HTR-8/SVneo (cell line): ENCODE measurements at places on chromosomes 11 and 22.

DNA sequence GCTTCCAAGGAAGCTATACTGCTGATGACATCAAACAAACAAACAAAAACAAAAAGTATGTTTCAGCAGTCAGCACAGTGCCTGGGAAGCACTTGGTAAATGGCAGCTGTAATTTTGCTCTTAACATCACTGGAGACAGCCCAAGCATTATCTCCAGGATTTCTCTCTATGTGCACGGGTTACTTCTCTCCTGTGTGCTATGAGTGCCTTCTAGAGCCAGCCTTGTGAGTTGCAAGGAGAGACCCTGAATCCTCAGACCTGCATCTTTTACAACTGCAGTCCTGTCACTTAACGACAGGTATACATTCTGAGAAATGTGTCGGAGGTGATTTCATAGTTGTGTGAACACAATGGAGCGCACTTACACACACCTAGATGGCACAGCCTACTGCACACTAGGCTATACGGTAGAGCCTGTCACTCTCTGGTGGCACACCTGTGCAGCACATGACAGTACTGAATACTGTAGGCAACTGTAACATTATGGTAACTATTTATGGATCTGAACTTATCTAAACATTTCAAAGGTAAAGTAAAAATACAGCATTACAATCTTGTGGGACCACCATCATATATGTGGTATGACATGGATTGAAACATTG lies 662.5 kb upstream of the B3GAT1 start:
- no peak for DNase-seq

GRCh38 chr11:118910309-118911112 lies 15.2 kb downstream of the BCL9L start:
- peak; percentile 82 for DNase-seq

GRCh38 chr11:57160665-57161064 lies 21.1 kb upstream of the LRRC55 start:
- no peak for DNase-seq

GRCh38 chr22:37912171-37912570 lies 6.1 kb downstream of the MICALL1 start:
- no peak for DNase-seq

DNA sequence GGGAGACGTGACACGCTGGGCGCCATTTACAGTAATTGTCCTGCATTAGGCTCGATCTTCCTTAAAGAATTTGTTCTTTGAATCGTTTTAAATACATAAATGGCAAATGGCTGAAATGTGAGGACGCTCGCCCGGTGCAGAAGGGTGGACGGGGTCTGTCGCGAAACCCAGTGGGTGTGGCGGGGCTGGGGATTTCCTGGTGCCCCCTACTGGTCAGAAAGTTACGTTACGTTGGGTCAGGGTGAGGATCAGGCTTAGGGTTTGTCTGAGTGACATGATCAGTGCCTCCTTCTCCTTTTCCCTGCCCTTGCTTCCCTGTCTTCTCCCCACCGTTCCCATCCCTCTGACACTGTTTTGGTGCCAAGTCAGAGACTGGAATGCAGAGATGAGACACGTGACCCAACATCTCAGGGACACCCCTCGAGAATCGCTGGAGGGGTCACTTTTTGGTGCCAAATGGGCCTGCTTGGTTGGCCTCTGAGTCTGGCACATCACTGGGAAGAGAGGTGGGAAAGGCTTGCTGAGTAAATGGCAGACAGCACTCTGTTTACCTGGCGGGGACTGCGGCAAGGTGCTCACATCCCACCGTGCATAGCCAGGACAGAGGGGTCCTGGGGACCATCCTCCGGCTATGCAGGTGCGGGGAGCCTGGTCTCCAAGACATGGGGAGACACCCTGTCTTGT lies 1107.6 kb downstream of the BRD1 start:
- no peak for DNase-seq

GRCh38 chr11:36605221-36606216 lies 7.5 kb upstream of the RAG2 start:
- no peak for DNase-seq

DNA sequence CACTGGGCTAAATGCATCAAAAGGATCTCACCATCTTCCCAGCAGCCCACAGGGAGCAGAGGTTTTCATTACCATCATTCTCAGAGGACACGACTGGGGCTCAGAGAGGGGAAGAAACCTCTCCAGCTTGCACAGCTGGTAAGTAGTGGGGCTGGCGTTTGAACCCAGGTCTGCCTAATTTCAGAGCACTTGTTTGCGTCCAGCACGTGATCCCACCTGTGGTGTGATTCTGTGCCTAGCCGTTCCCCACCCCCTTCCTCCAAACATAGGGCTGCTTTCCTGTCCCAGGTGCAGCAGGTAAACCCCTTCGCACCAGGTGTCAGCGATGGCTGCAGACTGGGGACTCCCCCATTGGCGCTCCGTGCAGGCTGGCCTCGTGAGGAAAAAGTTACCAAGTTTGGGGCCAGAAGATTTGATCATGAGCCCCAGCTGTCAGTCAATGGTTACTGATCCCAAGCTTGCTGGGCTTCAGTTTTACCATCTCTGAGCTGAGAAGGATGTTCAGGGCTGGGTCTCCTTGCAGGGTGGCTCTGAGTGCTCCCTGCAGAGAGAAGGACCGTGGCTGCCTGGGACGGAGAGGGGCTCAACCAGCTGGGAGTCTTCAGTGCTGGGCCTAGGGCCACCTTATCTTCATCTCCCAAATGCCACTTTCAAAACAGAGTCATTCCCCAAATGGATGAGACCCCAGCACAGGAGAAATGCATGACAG lies 445.6 kb downstream of the TBC1D22A start:
- DNase-seq = no peak

DNA sequence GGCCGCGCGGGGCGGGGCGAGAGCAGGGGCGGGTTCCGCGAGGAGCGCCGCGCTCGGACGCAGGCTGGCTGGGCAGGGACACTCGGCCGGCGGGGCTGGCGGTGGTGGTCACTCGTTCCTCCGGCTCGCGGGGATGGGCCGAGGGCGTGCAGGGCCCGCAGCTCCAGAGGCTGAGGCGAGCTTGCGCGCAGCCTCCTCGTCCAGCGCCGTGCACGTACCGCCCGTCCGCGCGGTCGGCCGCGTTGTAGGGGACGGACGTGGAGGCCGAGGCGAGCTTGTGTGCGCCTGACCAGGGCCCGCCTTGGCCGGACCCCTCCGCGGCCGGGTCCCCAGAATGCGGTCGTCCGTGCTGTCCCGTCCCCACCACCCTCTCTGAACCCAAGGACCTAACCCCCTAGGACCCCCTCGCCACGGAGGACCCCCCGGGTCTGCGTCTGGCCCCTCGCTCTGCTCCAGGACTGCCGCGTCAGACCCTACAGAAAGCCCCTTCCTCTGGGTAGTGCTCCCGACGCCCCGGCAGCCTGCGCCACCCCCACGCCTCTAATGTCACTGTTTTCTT lies 569 bp upstream of the YPEL1 start:
- no peak for DNase-seq

- DNase-seq = no peak
Observed at GRCh38 chr11:78081583-78081982, 1.9 kb upstream of the NDUFC2 start.

DNA sequence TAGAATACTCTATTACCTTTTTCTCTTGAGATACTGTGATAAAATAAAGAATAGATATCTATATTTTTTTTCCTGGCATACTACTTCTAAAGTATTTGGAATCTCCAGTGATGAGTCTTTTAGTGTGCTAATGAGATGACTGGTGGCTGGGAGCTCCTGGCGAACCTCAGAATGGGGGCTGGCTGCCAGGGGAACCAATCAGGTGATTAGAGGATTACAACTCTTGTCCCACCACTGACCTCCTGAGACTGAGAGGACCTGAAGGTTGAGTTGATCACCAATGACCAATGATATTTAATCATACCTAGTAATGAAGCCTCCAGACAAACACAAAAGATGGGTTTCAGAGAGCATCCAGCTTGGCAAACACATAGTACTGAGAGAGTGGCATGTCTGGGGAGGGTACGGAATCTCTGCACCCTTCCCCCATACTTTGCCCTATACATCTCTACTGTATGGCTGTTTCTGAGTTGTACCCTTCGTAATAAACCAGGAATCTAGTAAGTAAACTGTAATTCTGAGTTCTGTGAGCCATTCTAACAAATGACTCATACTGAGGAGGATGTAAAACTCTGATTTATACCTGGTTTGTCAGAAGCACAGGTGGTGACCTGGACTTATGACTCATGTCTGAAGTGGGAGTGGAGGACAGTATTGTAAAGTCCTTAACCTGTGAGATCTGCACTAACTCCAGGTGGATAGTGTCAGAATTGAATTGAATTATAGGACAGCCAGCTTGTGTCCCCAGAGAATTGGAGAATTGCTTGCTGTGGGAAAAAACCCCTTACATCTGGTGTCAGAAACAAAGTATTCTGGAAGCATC lies 325.3 kb upstream of the LRRC4C start:
- no peak for DNase-seq

DNA sequence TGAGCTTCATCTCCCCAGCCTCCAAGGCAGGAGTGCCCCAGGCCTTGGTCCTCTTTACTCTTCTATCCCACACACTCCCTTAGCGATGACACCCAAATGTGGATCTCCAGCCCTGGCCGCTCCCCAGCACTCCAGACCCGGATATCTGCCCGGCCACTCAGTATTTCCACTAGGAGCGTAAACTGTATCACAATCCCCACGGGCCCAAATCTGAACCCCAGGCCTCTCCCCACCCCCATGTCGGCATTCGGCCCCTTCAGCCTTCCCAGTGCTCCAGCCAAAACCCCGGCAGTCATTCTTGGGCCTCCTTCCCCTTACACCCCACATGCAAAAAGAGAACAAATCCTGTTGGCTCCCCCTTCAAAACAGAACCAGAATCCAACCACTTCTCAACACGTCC lies 20.8 kb downstream of the WNT11 start:
- no peak for DNase-seq

- no peak for DNase-seq
Observed at GRCh38 chr11:20197881-20198280, 37.6 kb upstream of the DBX1 start.

- DNase-seq = no peak
Observed at GRCh38 chr11:67400251-67400941, 1.3 kb downstream of the PPP1CA start.

- DNase-seq = no peak
Observed at GRCh38 chr11:119206511-119207414, 624 bp downstream of the CBL start.

GRCh38 chr11:8947230-8947943 lies 4.6 kb upstream of the ASCL3 start:
- no peak for DNase-seq

DNA sequence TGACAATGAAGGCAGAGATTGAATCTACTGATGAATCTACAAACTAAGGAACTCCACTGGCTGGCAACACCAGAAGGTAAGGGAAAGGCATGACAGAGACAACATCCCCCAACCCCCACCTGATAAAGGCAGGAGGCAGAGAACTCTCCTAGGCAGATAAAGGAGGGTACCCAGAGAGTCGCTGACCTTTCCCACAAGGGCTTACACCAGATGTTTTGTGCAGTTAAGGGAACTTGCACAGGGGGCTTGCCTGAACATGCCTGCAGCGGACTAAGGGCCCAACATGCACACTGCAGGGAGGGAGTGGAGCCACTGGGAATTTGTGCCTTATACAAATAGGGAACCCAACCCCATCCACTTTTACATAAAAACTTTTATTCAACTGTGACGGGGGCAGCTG lies 1996.9 kb upstream of the RAG2 start:
- DNase-seq = no peak

- DNase-seq = no peak
Observed at GRCh38 chr11:121890377-121890776, 225.6 kb downstream of the BLID start.

DNA sequence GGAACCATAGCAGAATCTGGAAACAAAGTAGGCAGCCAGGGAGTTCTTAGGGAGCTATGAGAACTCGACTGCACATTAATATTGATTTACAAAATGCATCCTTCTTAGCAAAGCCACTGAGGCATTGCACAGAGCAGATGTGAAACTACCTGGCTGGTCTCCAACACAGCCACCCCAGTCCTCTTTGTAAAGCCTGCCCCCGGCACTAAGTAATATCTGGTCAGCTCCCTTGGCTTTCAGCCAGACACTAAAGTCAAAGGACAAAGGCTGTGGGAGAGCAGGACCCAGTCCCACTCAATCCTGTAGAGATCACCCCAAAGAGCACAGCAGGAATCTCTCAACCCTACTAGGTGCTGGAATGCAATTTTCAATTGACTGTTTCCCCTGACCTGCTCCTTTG lies 12.8 kb downstream of the XRRA1 start:
- DNase-seq = no peak

DNA sequence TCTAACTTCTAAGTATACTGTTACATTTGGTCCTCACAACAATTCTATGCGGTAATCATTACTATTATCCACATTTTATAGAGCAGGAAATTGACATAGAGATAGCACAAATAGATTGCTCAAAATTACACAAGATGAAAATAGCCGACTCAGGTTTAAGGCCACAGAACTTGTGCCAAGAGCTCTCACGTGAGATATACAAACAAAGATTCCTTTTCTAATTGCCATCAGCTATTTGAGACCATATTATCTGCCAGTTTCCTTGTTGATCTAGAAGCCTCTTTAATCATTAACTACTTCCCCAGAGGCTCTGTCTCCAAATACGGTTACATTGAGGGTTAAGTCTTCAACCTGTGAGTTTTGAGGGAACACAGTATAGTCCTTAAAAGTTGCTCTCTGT lies 61.0 kb upstream of the GLYATL1B start:
- no peak for DNase-seq

GRCh38 chr22:21070690-21071615 lies 25.2 kb downstream of the LRRC74B start:
- no peak for DNase-seq

DNA sequence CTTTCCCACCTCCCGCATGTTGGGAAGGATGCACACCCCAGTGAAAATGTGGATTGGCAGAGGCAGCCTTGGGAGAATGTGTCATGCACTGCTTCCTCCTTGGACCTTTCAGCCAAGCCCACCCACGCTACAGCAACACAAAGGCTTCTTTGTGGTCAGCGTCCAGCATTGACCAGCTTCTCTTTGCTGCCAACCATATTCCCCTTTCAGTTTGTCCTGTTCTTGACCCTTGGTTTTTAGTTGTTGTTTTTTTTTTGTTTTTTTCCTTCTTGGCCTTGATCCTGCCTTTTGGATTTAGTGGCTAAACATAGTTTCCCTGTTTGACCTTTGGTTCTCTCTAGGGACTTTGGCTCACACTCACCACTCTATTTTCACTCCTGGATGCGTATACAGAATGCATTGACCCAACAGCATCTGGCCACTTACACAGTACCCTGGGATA lies 573.6 kb downstream of the INSC start:
- DNase-seq = no peak

DNA sequence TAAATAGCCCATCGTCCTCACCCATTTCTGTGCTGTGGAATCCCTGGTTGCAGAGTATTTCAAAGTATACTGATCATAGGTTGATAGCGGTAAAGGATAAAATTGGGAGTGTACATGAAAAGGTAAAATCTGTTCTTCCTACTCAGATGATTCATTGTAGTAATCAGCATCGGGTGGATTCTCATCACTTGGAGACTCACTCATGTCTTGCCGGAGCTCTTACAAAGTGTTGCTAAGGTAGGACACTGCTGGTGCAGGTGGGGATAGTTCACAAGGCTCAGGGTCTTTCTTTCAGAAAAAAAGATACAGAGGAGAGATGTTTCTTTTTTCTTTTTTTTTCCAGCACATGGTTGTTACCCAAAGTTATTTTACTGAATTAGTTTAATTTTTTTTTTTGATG lies 84.8 kb downstream of the MTNR1B start:
- DNase-seq = no peak

- no peak for DNase-seq
Observed at GRCh38 chr11:11510939-11511338, 110.9 kb downstream of the GALNT18 start.

- no peak for DNase-seq
Observed at GRCh38 chr11:64456509-64457320, 97.8 kb downstream of the RPS6KA4 start.
